ENCODE measurements at places on chromosomes 2 and 18.

DNA sequence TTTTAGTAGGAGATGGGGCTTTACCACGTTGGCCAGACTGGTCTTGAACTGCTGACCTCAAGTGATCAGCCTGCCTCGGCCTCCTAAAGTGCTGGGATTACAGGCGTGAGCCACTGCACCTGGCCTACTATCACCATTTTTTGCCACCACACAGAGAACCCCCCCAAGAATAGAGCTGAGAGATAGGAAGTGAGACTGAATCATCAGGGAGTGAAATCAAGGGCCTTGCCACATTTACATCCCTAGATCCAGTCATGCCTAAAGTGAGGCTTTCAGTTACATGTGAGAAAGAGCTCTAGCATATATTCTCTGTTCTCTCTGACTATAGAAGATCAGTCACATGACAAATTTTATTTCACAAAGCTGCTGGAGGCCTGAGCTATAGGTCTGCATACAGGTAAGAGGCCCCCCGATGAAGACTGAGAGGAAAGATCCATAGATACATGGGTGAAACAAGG lies 28.0 kb upstream of the KCMF1 start:
- DNase-seq: no peak

GRCh38 chr2:19137433-19137832 lies 221.0 kb downstream of the OSR1 start:
- DNase-seq: no peak

GRCh38 chr2:160993654-160994061 lies 166.6 kb upstream of the TANK start:
- no peak for DNase-seq

GRCh38 chr2:127675331-127676261 lies at the start of gene LIMS2:
TSS of gene LIMS2 (minus strand) at chr2:127675530. CDS start at chr2:127675024, 506 bp downstream.
- DNase-seq: no peak

GRCh38 chr2:161234627-161235026 lies 73.6 kb upstream of the PSMD14 start:
- DNase-seq: no peak

GRCh38 chr18:8765783-8766463 lies 60.6 kb downstream of the MTCL1 start:
- no peak for DNase-seq
